ENCODE measurements at places on chromosomes 3 and 15.
A peak's percentile ranks its signal among the peaks of the same experiment; 100 is the strongest.

GRCh38 chr3:172461530-172462138, 13.4 kb upstream of the GHSR start:
- peak; percentile 86 for DNase-seq

DNA sequence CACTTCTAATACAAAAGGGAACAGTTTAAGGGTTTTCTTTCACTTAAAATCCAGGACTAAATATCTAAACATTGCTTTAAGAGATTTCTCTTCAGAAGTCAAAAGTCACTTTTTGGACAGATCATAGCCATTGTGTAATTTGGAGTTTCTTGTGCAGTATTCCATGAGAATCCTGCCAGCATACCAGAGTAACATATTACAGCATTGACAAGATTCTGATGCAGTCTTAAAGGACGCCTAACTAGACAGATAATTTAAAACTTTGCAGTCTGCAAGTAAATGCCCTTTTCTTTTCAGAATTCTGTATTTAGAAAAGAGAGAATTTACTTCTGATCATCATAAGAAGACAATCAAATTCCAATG, 17.5 kb upstream of the IGSF10 start:
- DNase-seq: no peak

- no peak for DNase-seq
Observed at GRCh38 chr3:17901893-17902292, 159.5 kb upstream of the TBC1D5 start.

GRCh38 chr15:58396181-58396580, 35.6 kb upstream of the LIPC start:
- DNase-seq: no peak

- no peak for DNase-seq
Observed at GRCh38 chr3:41167722-41168497, 31.4 kb upstream of the CTNNB1 start.

- no peak for DNase-seq
Observed at GRCh38 chr15:68412218-68412617, 19.7 kb downstream of the ITGA11 start.

- DNase-seq: no peak
Observed at GRCh38 chr15:23773093-23773492, 86.0 kb upstream of the NDN start.

DNA sequence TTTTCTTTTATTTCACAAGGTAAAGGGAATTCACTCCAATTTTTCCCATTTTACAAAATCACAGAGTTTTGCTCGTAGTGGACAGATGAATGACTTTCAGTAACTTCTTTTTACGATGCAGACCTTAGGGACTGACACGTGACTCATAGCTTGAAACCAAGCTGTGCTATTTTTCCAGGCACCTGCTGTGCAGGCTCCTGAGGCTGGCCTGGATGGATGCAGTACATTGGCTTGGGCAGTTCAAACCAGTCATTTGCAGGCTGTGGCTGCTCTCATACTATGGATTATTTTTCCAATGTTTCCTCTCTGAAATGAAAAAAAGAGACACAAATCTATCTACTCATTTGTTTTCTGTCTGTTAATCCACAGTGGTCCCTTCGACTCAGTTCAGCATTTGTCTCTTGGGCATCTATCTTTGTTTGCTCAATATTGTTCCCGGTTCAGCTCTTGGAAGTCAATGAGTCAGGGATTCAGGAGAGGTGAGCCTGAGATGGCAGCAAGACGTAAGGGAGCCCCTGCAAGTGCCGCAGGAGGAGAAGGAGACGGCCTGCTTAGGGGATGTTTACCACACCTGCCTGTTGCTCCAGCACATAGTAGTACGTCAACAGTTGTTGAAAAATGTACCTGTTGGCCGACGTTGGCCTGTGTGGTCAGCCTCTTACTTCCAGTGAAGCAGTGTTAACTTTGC, 92.8 kb downstream of the SV2B start:
- no peak for DNase-seq

DNA sequence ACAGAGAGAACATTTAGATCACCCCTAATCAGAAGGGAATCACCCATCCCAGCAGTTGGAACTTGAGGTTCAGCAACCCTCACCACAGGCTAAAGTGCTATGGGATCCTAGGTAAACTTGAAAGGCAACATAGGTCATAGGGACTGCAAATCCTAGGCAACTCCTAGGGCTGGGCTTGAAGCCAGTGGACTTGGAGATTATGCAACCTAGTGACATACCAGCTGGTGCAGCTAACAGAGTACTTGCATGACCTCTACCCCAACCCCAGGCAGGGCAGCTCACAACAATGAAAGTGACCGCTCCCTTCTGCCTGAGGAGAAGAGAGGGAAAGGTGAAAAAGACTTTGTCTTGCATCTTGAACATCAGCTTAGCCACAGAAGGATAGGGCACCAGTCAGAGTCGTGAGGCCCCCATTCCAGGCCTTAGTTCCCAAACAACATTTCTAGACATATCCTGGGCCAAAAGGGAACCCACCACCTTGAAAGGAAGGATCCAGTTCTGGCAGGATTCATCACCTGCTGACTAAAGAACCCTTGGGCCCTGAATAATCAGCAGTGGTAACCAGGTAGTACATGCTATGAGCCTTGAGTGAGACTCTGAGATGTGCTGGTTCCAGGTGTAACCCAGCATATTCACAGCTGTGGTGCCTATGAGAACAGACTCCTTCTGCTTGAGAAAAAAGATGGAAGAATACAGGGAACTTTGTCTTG, 37.6 kb upstream of the FBN1 start:
- no peak for DNase-seq

DNA sequence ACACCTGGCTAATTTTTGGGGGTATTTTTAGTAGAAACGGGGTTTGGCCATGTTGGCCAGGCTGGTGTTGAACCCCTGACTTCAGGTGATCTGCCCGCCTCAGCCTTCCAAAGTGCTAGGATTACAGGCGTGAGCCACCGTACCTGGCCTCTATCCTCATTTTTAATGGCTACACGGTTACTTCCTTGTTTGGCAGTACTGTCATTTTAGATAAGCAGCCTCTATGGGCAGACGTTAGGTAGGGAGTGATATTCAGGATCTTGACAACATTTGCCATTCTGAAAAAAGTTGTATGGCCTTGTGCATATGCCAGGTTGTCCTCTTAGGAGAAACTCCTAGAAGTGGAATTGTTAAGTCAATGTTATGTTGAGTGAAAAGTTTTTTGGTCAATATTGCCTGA, 141.7 kb downstream of the ITPR1 start:
- DNase-seq: no peak

DNA sequence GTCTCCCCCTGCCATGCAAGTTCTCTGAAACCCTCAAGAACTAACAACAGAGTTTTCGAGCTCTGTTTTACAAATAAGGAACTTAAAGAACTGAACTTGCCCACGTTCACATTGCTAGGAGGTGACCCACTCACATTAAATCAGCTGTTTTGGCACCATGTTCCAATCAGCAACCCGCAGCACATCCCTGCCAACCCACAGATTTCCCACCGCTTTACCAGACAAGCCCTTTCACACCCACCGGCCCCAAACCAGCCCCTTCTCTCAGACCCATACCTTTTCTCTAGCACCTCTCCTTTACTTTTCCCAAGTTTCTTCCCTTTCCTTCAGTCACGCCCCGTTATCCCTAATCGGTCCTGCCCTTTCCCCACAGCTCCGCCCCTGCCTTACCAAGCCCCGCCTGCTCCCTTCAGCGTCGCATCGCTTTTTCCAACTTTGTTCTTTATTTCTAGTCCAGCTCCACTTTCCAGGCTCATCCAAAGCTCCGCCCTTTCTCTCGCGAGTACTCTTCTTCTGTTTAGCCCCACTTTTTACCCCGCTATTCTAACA, 804 bp upstream of the BRPF1 start:
- peak; percentile 67 for DNase-seq

GRCh38 chr3:64357481-64357880, 132.2 kb upstream of the PRICKLE2 start:
- no peak for DNase-seq

GRCh38 chr15:49900006-49900902, 218.8 kb downstream of the ATP8B4 start:
- DNase-seq: no peak

Measured in T47D (cell line).